ENCODE measurements at places on chromosomes 4 and X.

DNA sequence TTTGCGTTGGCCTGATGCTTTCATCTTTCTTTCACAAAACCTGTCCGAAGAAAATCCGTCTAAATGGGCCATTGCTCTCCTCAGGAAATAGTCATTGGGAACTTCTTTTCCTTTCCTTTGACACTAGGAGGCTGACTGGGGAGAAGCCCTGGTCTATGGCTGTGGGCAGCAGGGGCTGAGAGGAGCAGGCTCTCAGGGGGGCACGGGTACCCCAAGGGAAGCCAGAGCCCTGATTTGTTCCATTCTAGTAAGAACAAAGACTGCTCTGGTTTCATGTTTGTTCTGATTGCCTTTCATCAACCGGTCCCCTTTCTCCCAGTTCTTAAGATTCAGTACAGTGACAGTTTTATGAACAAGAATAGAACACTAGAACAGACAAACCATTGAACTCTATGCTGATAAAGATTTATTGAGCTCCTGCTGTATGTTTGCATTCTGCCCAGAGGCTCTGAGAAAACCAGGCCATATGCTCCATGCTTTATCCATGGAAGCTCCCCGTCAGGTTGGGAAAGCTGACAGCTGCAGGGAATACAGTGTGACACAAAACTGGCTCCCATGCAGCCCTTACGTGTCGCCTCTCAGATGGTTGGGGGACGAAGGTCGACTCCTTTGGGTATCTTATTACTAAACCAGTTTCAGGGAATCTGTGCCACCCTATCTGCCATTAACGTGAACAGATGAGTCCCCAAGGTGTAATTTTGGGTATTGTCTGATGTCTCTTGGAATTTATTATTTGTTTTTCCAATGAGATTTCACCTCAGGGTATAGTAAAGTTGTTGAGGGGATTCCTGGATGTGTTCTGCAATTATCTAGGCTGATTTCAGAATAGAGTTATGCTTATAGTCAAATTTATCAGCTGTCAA, 72.4 kb upstream of the MSANTD1 start:
- DNase-seq, result no peak

- peak; percentile 66 for DNase-seq
These were observed 578 bp downstream of the DCUN1D4 start for GRCh38 chr4:51843309-51844152.

GRCh38 chrX:105738162-105738561, 84.2 kb upstream of the NRK start:
- no peak for DNase-seq

DNA sequence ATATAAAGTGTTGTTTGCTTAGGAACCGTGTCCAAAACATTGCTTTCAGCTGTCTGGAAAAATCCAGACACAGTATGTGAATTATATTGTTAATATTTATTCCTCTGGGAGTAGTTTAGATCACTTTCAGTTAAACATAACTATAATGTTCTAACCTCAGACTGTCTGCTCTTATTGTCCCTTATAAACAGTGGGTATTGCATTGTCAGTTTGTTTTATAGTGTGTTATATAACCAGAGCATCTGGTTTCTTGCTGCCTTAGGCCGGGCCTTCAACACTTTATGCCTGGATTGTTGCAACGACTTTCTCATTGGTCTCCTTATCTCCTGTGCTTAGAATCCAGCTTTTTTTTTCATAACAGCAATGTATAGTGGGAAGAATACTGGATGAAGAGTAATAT, 26.4 kb downstream of the ATG4A start:
- no peak for DNase-seq
